ENCODE measurements at places on chromosomes 3 and 15.

- DNase-seq = no peak
These were observed 267.8 kb upstream of the CNTN4 start for GRCh38 chr3:1830851-1831250.

DNA sequence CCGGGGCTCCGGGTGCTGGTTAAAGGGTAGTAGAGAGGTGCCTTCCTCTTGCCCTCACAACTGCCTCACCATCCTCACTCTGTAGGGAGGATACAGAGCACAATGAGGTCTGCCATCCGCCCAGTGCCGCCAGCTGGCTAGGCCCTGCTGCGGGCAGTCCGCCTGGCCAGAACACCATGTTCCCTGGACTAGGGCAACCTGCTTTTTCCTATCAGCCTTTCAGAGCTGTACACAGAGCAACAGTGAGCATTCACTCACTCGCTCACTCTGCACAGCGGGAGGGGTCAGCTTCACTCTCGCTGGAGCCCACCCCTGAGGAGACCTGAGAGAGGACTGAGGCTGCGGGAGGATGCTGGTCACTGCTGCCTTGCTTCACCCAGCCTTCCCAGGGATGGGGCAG, 218.7 kb upstream of the CHRNA7 start:
- DNase-seq = no peak

GRCh38 chr15:52466134-52466701, 62.5 kb downstream of the MYO5A start:
- no peak for DNase-seq

- DNase-seq = no peak
These were observed 103.0 kb downstream of the LARS2 start for GRCh38 chr3:45491344-45491743.

DNA sequence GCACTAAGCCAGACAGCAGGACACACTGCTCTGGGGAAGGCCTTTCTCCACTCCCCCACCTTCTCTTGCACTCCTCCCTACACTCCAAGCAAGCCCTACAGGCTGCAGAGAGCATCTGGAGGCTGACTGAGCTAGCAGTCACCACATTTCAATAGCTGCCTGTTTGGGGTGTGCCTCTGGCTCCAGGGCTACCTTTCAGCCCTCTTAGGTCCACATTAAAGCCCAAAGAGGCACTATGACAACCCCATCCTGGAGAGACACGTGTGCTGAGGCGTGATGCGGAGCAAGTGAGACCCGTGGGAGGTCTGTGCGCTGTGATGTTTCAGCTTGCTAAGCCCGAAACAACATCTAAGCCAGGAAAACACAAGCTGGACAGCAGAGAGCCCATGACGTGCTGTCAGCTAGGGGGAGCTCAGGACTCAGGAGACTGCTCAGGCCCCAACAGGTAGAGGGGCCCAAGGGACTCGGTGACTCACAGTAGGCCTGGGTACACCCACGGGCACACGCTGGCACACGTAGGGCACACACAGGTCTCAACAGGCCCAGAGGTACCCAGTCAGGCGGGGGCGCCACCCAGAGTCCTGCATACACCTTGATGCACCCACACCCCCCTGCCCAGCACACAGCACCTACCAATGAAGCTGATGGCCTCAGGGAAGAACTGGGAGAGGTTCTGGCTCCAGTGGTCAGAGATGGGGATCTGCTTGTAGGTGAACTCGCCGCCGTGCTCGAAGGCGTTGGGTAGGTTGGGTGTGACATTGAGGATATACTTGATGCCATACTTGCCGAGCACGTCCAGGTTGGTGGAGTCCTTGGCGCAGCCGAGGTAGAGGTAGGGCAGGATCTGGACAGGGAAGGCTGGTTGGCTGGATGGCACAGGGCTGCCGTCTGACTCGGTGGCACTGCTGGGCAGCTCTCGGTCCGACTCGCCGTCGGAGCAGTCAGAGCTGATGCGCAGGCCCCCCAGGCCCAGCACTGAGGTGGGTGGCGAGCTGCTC, 2.8 kb downstream of the DUSP7 start:
- DNase-seq = no peak

- DNase-seq = no peak
These were observed 74.4 kb downstream of the CD200 start for GRCh38 chr3:112407214-112407887.

- DNase-seq = no peak
These were observed 8.6 kb downstream of the PTPRG start for GRCh38 chr3:61569856-61570580.

GRCh38 chr3:173938159-173938558, 540.6 kb downstream of the NLGN1 start:
- DNase-seq = no peak

GRCh38 chr3:123547881-123548519, 36.9 kb downstream of the HACD2 start:
- no peak for DNase-seq

DNA sequence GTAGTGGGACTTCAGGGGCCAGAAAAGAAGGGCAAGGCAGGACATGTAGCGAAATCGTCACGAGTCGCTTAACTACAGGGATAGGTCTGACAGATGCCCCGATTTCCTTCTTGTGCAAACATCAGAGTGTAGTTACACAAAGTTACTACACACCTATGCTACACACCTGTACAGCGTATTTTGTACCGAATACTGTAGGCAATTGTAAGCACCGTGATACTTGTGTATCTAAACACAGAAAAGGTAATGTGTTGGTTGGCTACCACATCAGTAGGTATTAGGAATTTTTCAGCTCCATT, 515 bp upstream of the MTHFS start:
- DNase-seq = no peak

GRCh38 chr3:128804811-128805155, 74.6 kb upstream of the ACAD9 start:
- DNase-seq = no peak

DNA sequence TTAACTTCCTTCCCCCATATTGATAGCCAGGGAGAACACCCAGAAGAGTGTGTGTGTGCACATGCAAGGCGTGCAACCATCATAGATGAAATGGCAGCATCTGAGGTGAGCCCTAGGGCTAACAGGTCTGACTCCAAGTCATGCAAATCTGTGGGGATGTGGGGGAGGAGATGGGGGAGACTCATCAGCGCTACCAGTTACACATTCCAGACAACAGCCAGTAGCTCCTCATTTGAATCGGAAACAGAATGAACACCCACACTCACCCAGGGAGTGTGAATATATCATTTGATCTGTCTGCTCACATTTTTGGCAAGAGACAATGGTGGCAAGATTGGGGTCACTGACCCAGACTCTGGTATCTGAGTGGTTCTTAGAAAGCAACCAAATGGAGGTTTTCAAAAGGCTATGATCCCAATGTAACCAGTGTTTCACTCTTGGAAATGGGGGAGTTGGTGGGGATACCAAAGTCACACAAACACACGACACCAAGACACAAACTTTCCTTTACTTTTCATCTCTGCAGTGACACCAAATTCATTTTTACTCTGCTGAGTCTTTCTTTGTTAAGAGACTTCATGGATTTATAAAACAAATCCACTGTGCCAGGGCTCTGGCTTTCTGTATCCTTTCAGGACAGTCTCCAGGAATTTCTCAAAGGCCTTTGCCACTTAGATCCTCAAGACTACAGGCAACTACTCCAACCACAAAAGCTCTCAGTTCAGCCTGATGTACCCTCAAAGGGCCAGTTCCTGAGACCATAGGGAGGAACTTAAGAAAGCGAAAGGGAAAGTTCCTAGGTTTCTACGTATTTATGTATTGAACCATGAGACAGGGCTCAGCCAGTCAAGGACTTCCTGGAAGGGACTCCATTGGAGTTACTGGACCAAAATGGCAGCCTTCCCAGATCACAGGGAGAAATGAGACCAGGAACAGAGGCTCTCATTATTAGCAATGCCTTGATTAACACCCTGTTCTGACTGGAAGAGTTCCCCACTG, 2.2 kb downstream of the CDCP1 start:
- no peak for DNase-seq

Measured in Caco-2 (cell line).